ENCODE measurements at places on chromosomes 4 and X.

GRCh38 chr4:142043509-142043908 is 407.1 kb downstream of the IL15 start:
- no peak for DNase-seq

DNA sequence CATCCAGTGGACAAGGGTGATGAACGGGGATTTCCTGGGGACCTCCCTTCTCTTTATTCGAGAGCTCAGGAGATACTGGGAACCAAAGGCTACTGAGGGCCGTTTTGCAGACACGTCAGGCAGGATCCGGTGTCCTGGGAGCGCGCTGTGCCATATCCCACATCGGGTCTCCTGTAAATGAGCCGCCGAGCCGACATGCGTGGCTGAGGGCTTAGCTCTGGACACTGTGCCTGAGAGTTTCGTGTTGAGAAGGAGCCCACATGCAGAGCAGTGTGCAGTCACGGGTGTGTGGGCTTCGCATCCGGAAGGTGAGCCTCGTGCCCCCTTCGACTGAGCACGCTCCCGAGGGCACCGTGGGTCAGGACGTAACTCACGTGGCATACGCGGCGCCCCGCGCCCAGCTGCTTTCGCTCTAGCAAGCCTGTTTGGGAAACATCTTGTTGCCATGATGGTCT is 28.5 kb upstream of the HGFAC start:
- DNase-seq = no peak

DNA sequence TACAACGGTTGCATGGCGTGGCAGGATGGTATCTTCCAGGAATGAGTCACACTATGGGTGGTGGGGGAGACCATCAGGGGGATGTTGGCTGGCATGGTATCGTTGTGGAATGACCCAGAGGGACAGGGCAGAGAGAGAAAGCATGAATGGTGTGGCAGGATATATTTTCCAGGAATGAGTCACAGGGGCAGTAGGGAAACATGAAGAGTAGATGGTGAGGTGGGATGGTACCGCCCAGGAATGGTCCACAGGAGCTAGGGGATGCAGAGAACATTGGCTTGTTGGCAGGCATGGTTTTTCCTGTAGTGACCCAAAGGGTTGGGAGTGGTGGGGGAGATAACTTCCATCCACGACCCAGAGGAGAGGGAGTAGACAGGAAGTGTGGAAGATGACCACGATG is 62.4 kb downstream of the MAOA start:
- no peak for DNase-seq

DNA sequence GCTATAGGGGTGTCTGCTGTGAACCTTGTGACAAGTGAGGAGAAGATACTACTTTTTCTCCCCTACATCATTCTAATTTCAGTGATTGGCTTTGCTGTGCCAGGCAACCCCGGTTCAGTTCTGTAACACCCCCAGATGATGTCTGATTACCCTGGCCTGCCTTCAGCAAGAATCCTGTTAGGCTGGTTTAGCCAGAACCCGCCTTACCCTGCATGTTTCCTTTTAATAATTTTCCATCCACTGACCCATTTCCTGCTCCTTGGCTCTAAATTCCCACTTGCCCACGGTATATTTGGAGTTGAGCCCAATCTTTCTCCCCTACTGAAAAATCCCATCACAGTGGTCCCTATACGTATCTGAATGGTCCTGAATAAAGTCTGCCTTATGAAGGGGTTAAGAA is 46.5 kb upstream of the HPSE start:
- no peak for DNase-seq

GRCh38 chr4:48028696-48029095 is 12.1 kb downstream of the NIPAL1 start:
- DNase-seq = no peak

GRCh38 chrX:40734971-40735324 is 394 bp downstream of the MED14 start:
- peak; percentile 16 for DNase-seq

DNA sequence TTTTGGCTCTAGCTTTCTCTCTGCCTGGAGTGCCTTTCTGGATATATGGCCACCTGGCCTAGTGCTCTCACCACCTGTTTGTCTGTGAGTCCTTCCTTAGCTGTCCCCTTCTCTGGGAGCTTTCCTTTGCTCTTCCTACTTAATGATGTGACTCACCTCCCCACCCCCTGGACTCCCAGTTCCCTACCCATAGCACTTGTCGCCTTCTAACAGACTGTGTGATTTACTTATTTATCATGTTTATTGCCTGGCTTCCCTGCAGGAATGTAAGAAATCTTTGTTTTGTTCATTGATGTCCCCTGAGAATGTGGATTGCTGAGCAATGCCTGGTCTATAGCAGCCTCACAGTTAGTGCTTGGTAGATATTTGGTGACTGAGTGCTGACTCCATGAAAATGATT is 18.9 kb downstream of the ADD1 start:
- DNase-seq = no peak

- no peak for DNase-seq
Measured at GRCh38 chr4:182380771-182381181, 137.6 kb downstream of the TENM3 start.

- DNase-seq = no peak
Measured at GRCh38 chr4:185472103-185472542, 590 bp upstream of the CCDC110 start.

All from testis (tissue), 5 donors.